ENCODE measurements at places on chromosomes 11 and 22.

GRCh38 chr11:121494355-121495099 lies 41.8 kb upstream of the SORL1-AS1 start:
- DNase-seq, result no peak

DNA sequence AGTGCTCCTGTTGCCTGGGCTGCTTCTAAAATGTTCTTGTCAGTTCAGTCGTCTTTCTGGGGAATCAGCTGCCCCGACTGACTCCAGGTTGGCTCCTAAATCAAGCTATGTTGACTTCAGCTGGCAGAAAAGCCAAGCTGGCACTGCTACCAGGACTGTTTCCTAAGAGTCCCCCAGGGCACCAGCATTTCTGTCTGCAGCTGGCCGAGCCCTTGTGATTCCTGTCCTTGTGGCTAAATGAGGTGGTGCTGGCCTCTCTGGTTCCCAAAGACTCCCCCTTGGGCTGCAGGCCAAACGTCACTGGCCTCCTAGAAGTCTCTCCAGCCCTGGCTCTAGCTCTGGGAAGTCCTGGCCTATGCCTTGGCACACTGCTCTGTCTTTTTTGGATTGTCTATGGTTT lies 31.1 kb downstream of the GRAMD1B start:
- no peak for DNase-seq

DNA sequence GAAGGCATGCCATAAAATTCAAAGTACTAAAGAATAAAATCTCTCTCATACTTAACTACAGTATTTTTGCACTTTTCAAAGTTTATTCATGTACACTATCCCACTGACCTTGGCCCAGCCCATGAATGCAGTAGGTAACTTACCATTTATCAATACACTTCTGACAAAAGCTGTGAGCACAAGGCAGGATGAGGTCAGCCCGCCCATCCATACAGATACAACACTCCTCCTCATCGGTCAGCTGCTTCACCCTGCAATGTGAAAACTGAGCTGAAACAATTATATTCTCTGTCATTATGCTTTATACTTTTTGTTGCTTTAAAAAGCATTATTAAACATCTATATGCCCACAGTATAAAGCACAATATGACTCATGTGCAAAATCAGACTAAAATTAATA lies 22.1 kb downstream of the RNF141 start:
- DNase-seq, result no peak

GRCh38 chr11:132977746-132978145 lies 554.6 kb downstream of the OPCML start:
- no peak for DNase-seq

DNA sequence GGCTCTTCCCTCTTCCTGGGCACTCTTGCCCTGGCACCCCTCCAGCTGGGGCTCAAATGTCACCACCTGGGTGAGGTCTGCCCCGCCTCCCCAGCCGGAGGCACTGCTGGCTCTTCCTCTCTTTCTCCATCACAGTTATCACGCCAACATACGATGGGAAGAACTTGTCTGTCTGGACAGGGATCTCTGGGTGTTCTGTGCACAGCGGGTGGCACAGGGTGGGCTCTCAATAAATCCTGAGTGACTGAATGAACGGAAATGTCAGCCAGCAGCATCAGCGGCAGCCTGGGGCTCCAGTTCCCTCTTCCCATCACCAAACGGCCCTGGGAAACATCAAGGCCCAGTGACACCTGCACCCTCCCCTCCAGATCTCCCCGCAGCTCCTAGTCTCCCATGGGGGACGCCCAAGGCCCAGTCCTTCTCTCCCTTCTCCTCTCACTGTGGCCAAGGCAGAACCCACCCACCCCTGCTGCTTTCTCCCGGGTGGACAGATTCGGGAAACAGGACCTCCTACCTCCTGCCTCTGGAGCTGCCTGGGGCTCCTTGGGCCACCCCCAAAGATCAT lies 440 bp upstream of the SLC25A45 start:
- no peak for DNase-seq
